Ascending aorta (tissue), 2 donors: ENCODE measurements at places on chromosomes 12 and 14. TPM values are rescaled to one million over a fixed set of nuclear protein-coding genes. Genes with fewer than 3 reads are reported as not detected.

- DNase-seq, result no peak
Observed at GRCh38 chr12:52193991-52194390, 2.2 kb upstream of the KRT80 start.

GRCh38 chr14:64755781-64756221 is 51.6 kb downstream of the PLEKHG3 start:
- DNase-seq, result no peak

GRCh38 chr12:104122298-104122697 is 15.7 kb downstream of the NFYB start:
- no peak for DNase-seq

DNA sequence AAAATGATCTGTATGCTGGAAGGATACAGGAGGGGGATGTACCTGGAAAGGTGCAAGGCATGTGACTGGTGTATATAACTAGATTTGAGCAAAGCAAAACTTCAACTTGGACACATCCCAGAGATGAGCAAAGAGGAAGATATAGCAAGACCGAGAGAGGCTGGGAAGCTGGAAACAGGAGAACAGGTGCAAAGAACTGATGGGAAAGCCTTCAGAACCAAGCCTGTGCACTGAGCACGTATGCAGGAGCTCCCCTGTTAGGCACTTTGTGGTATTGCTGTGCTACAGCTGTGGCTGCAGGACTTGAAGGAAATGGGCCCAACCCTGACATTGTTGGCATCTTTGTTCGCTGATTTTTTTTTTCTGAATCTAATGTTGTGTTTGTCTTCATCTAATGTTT is 120.7 kb upstream of the PWP1 start:
- DNase-seq, result no peak

GRCh38 chr12:92764831-92765230 is 62.0 kb downstream of the PLEKHG7 start:
- no peak for DNase-seq

GPX2 gene
- not detected for total RNA-seq

DNA sequence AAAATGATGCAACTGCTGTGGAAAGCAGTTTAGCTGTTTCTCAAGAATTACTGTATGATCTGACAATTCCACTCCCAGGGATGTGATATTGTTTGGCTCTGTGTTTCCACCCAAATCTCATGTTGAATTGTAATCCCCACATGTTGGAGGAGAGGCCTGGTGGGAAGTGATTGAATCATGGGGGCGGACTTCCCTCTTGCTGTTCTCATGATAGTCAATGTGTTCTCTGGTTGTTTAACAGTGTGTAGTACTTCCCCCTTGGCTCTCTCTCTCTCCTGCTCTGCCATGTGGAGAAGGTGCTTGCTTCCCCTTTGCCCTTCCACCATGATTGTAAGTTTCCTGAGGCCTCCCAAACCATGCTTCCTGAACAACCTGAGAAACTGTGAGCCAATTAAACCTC is 93.4 kb upstream of the CPM start:
- no peak for DNase-seq

DNA sequence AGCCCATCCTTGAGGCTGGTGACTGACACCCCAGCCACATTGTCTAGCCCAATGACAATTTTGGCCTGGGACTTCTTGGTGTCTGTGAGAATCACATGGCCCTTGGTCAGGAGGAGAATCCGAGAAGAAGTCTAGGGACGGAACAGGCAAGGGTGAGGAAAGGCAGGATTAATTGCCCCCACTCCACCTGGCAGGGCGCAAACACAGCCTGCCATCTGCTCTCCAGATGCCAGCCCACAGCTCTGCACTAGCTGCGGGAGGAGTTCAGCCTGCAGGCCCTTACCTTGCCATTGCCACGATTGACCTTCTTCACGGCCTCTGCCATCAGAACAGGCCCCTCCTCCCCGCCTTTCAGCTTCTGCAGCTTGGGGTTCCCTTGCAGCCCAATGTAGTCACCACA is 13.1 kb upstream of the TAC3 start:
- DNase-seq, result no peak

HOXC6 gene
- total RNA-seq, result 7.6 TPM

TEAD4 gene
- 76.1 TPM for total RNA-seq

GRCh38 chr12:52042706-52043385 is 8.4 kb upstream of the NR4A1 start:
- DNase-seq, result no peak

GRCh38 chr14:51738754-51739153 is 87.0 kb downstream of the FRMD6 start:
- no peak for DNase-seq

- DNase-seq, result no peak
Observed at GRCh38 chr14:62914025-62914424, 131.2 kb downstream of the KCNH5 start.

AICDA gene
- not detected for total RNA-seq

MYRFL gene
- total RNA-seq, result not detected
